ENCODE measurements at places on chromosomes 1 and 21.
A peak's percentile ranks its signal among the peaks of the same experiment; 100 is the strongest.

DNA sequence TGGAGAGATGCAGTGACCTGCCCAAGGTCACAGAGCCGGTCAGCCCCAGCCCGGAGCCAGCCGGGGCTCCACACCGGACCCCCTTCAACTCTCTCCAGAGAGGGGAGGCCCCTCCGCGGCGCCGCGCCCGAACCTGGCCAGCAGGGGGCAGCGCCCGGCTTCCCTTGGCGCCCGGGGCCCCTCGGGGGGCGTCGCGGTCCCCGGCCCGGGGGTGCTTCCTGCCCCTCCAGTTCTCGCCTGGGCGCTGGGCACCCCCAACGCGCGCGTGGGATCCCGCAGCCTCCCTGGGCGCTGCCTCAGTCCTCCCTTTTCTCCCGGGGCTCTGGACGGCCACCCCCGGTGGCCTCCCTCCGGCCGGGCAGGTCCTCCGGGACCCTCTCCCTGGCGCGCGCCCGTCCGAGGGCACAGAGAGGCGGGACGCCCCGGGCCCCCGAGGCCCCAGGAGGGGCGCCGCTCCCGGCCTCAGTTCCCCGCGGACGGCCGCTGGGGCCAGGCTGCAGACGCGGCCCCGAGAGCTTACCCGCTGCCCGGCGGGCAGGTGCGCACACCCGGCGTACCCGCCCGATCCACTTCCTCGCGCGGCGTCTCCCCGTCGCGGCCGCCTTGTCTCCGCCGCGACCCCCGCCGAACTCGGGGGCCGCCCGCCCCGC lies 406 bp downstream of the HTR1D start:
- DNase-seq, result no peak

DNA sequence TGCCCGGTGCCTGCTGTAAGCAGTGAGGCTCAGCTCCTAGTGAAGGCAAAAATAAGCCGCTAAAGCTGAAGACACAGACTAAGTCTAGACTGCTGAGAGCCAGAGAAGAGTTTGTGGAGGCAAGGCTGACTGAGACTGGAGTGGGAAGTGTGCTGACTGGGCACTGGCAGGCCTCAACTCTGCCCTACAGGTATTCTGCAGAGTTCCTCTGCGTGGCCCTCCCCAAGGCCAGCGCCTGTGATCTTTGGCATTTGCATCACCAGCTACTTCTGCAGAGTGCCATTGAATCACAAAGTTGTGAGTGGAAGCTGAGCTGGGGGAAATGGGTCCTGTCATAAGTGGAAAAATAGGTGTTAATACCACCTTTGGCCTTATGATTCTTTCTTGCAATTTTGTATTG lies 905.7 kb downstream of the PLA2G4A start:
- DNase-seq, result no peak

GRCh38 chr1:12619792-12620487 lies 1.9 kb upstream of the DHRS3 start:
- no peak for DNase-seq

- peak; percentile 17 for DNase-seq
These were observed 3.6 kb downstream of the ACKR1 start for GRCh38 chr1:159208175-159208825.

GRCh38 chr1:62229468-62229867 lies 34.8 kb downstream of the L1TD1 start:
- no peak for DNase-seq

DNA sequence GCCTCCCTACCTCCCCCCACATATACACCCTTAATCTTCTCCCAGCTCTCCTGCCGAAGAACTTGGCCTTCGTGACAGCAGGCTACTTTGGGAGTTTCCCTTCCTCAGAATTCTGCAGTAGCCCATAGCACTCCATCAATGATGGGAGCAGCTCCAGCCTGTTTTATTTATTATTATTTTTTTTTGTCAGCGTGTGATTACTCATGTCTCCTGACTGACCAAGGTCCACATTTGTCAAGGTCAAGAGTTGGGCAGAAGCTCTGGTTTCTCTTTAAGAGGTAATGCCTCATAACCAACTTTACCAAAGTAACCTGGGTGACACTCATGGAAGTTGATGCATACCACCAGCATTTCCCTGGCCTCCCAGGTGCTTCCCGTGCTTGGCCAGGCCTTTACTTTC lies 125.4 kb downstream of the ZZZ3 start:
- no peak for DNase-seq

Data from NCI-H524 treated with DMSO at 0.1 percent for 48 hours (cell line).